Endothelial cell of umbilical vein (primary cell): ENCODE measurements at places on chromosomes 3 and 15. TPM values are rescaled to one million over a fixed set of nuclear protein-coding genes. Genes with fewer than 3 reads are reported as not detected.

Gene ZNF445
- 15.0 and 17.8 TPM in 2 replicates for total RNA-seq

Gene ERICH6
- not detected in 2 replicates for total RNA-seq

Gene SYNPR
- total RNA-seq: not detected in 2 replicates

Gene NUSAP1
- 101 and 109 TPM in 2 replicates for total RNA-seq

Gene SNX22
- 0.14 and 0.73 TPM in 2 replicates for total RNA-seq

Gene DCLK3
- not detected in 2 replicates for total RNA-seq

Gene PIK3R4
- total RNA-seq: 23.0 and 26.3 TPM in 2 replicates

Gene AVEN
- 20.5 and 23.3 TPM in 2 replicates for total RNA-seq

Gene TTC23
- total RNA-seq: 18.6 and 27.3 TPM in 2 replicates

Gene PAQR9
- total RNA-seq: not detected in 2 replicates
